ENCODE measurements at places on chromosomes 7 and 10.

GRCh38 chr7:71220210-71220695 lies 88.3 kb downstream of the GALNT17 start:
- no peak for DNase-seq

DNA sequence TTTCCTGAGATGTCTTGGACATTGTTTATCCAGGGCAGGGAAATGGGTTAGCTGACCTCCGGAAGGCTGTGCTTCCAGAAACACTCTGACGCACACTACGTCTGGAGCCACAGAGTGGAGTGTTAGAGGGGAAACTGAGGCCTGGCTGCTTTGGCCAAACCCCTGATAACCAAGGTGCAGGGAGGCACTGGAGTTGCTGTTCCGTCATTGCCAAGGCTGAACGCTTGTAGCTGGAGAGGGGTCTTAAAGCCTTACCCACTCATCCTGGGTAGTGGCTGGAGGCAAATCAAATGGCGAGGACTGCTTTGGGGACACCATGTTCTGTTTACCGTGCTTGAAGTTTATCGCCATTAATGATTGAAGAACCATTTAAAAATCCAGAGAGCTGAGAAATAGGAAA lies 604.1 kb upstream of the FOXK1 start:
- no peak for DNase-seq

GRCh38 chr7:79459381-79459780 lies 5.9 kb upstream of the MAGI2 start:
- DNase-seq = no peak

- DNase-seq = no peak
Measured at GRCh38 chr10:35927990-35928488, 285.9 kb upstream of the FZD8 start.

DNA sequence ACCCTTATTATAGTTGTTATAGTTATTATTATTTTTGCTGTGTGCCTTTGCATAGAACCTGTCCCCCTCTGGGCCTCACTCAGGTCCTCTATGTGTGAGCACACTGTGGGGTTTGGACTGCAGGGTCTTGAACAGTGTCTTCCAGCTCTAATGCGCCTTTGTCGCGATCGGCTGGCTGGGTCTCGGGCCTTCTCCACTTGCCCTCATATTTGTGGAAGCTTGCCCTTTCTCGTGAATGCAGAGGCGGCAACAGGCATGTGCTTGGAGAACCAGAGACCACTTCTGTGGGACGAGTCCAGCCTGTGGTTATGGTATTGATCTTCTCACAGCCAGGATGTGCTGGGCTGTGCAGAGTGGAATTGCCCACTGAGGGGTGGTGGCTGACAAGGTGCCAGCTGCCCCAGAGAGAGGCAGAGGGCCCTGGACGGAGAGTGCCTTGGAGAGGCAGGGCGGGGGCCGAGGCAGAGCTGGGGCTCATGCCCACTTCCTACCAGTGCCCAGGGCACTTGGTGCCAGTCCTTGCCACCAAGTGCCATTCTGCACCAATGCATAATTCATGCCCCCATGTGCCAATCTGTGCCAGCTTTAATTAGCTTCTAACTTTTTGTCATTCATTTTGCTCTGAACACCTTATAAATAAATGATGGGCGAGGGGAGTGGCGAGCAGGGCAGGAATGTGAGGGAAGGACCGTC lies 6.8 kb upstream of the CDH23 start:
- DNase-seq = no peak

GRCh38 chr7:27714831-27715444 lies 25.0 kb upstream of the TAX1BP1 start:
- DNase-seq = no peak

- no peak for DNase-seq
Measured at GRCh38 chr10:27661514-27662286, 83.9 kb downstream of the MKX start.

GRCh38 chr7:123211545-123211944 lies 11.8 kb upstream of the SLC13A1 start:
- DNase-seq = no peak

- no peak for DNase-seq
Measured at GRCh38 chr7:28155019-28155660, 25.5 kb downstream of the JAZF1 start.

GRCh38 chr7:117552660-117553059 lies 72.8 kb downstream of the CFTR start:
- DNase-seq = no peak

DNA sequence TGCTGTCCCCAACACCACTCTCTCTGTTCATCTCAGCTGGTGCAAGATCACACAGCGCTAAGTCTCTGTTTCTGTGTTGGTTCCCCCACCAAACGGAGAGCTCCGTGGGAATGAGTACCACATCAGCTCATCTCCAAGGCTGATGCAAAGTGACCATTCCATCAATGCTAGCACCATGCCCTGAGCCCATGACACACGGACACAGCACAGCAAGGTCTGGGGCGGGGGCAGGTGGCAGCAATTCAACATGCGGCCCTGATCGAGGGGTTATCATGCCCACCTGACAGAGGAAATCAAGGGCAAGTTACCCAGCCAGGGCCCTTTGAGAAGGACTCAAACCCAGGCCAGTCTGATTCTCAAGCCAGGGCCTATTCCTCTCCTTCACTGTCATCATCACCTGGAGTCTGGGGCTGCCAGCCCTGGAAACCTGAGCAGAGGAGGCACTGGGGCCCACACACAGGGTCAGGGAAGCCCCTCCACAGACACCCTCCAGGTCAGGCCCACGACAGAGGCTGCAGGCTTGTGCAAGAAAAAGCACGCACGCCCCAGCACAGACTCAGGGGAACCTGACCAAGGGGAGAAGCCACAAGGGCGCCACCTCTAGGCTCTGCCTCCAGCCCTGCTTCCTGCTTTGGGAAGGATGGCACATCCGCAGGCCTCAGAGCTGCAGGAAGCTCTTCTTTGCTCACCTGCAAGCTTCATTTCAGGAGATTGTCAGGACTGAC lies 74.8 kb downstream of the GRID1 start:
- DNase-seq = peak; percentile 56

DNA sequence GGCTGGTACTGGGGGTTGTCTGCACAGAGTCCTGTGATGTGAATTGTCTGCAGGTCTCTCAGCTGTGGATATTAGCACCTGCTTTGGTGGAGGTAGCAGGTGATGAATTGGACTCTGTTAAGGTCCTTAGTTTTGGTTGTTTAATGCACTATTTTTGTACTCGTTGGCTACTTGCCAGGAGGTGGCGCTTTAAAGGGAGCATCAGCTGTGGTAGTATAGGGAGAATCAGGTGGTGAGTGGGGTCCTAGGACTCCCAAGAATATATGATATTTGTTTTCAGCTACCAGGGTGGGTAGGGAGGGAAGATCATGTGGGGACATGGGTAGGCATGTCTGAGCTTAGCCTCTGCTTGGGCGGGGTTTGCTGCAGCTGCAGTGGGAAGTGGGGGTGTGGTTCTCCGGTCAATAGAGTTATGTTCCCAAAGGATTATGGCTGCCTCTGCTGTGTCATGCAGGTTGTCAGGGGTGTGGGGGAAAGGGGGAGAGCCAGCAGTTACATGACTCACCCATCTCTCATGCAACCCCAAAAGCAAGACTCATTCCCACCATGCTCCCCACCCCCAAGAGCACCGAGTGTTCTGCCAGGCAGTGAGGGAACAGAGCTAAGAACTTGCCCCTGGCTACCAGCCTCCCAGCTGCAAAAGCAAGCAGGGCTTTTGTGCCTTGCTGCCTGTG lies 53.7 kb upstream of the ZNF273 start:
- DNase-seq = no peak

GRCh38 chr10:127813290-127813689 lies 76.3 kb downstream of the FOXI2 start:
- no peak for DNase-seq

DNA sequence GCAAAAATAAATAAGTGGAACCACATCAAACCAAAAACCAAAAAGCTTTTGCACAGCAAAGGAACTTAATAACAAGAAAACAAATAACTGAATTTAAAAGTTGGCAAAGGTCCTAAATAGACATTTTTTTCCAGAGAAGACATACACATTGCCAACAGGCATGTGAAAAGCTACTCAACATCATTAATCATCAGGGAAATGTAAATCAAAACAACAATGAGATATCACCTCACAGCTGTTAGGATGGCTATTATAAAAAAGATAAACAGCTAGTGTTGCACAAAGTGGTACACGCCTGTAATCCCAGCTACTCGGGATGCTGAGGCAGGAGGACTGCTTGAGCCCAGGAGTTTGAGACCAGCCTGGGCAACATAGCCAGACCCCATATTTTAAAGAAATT lies 2.2 kb upstream of the SUN3 start:
- DNase-seq = no peak

GRCh38 chr10:128091636-128092210 lies 34.5 kb downstream of the MKI67 start:
- DNase-seq = no peak

- no peak for DNase-seq
Measured at GRCh38 chr7:47827871-47828270, 120.4 kb downstream of the PKD1L1 start.

GRCh38 chr10:71338728-71339495 lies 19.9 kb downstream of the SLC29A3 start:
- no peak for DNase-seq

GRCh38 chr7:43193893-43194292 lies 81.4 kb downstream of the HECW1 start:
- no peak for DNase-seq

GRCh38 chr7:28479507-28479947 lies 67.2 kb downstream of the CREB5 start:
- DNase-seq = no peak

GRCh38 chr7:93043385-93043985 lies 74.3 kb downstream of the SAMD9 start:
- no peak for DNase-seq

- DNase-seq = peak; percentile 3
Measured at GRCh38 chr10:100811261-100811660, 65.9 kb downstream of the PAX2 start.

GRCh38 chr10:128859738-128860386 lies 607.2 kb upstream of the MGMT start:
- no peak for DNase-seq

GRCh38 chr10:5081091-5081490 lies 13.1 kb upstream of the AKR1C3 start:
- DNase-seq = no peak

- DNase-seq = peak; percentile 64
Measured at GRCh38 chr7:159098811-159099655, 45.6 kb downstream of the VIPR2 start.

DNA sequence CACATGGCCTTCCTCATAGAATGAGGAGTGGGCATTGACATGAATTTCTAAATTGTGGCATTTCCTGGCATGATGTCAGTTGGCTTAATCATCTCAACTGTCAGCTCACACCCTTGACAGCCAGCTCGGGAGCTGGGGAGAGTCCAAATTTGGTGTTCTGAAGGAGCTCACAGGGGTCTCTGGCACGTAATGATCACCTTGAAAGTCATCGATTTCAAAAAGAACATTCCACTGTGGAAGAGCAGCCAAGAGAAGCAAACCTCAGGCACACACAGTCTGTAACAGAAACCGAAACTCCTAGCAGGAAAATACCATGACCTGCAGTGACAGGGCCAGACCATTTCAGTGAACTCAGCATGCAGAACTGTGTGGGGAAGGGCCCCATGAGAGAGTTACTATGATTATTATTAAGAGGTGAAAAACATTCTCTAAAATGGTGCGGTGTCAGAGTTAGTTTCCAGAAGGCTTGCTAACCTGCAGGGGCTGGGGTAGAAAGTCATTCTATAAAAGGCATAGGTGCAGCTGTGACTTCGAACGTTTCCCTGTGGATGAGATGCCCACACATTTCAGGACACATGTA lies 26.4 kb upstream of the KLF6 start:
- DNase-seq = no peak

- DNase-seq = no peak
Measured at GRCh38 chr7:151783958-151784575, 92.8 kb downstream of the PRKAG2 start.

GRCh38 chr7:118575393-118575948 lies 351.0 kb downstream of the ANKRD7 start:
- no peak for DNase-seq

GRCh38 chr7:108448584-108449505 lies 7.4 kb downstream of the NRCAM start:
- DNase-seq = no peak

Data from upper lobe of right lung (tissue), 1 donor.